Naive thymus-derived CD8-positive, alpha-beta T cell (primary cell): ENCODE measurements at places on chromosomes 2 and 18. TPM values are rescaled to one million over a fixed set of nuclear protein-coding genes. Genes with fewer than 3 reads are reported as not detected.

The IL36A gene
- polyA plus RNA-seq = 0.47 TPM

DNA sequence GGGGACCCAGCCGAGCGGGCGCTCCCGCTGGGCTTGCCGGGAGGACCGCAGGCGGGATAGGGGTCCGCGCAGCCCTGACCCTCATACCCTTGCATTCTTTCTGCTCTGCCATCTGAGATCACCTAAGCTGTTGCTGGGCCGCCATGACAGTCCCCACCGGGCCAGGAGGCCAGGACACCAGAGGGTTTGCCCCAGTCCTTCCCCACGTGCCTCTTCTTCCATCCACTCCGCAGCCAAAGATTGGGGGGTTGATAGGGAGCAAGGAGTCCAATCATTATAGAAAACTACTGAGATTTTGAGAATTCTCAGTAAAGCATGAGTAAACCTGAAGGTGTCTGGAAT is 453 bp upstream of the GRB14 start:
- H3K4me1 ChIP-seq = peaks cover 2% of the 10 kb centered on the region
- H3K27ac ChIP-seq = no peak overlapping the region
- H3K36me3 ChIP-seq = peaks cover 2% of the 10 kb centered on the region
- no peak for DNase-seq
- peak overlapping the region; percentile 16 for H3K4me3 ChIP-seq
- H3K27me3 ChIP-seq = peaks cover 19% of the 10 kb centered on the region

GRCh38 chr18:907115-907884 is 2.6 kb downstream of the ADCYAP1 start:
- peak overlapping the region; percentile 56 for H3K4me3 ChIP-seq
- no peak for DNase-seq
- peaks cover 28% of the 10 kb centered on the region for H3K4me1 ChIP-seq
- peaks cover 72% of the 10 kb centered on the region for H3K27me3 ChIP-seq

- peaks cover 16% of the 10 kb centered on the region for H3K27me3 ChIP-seq
- no peaks in the 10 kb centered on the region for H3K36me3 ChIP-seq
- no peak overlapping the region for H3K27ac ChIP-seq
- H3K4me3 ChIP-seq = no peak overlapping the region
- no peaks in the 10 kb centered on the region for H3K4me1 ChIP-seq
Observed at GRCh38 chr2:159982842-159983785, 79.3 kb downstream of the PLA2R1 start.

- no peaks in the 10 kb centered on the region for H3K4me1 ChIP-seq
- DNase-seq = no peak
- H3K27ac ChIP-seq = no peak overlapping the region
- H3K36me3 ChIP-seq = peaks cover 2% of the 10 kb centered on the region
Observed at GRCh38 chr2:46690825-46691224, 211.5 kb downstream of the TMEM247 start.

The IKZF2 gene
- 2.9 TPM for polyA plus RNA-seq

The ANKRD62 gene
- polyA plus RNA-seq = not detected

DNA sequence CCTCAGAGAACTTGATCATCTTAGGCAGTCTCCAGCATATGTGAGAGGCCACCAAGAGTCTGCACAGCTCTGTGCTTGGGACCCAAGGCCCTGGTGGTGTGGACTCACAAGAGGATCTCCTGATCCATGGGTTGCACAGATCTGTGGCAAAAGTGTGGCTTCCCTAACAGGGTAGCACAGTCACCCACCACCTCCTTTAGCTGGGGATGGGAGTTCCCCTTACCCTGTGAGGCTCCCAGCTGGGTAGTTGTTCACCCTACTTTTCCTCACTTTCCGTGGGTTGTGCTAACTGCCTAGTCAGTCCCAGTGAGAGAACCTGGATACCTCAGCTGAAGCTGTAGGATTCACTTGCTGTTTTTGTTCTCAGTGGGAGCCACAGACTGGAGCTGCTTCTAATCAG is 123.7 kb downstream of the FTCDNL1 start:
- no peaks in the 10 kb centered on the region for H3K36me3 ChIP-seq
- peaks cover 35% of the 10 kb centered on the region for H3K27me3 ChIP-seq
- H3K4me3 ChIP-seq = no peak overlapping the region
- DNase-seq = no peak
- H3K4me1 ChIP-seq = no peaks in the 10 kb centered on the region
- H3K27ac ChIP-seq = no peak overlapping the region

- H3K36me3 ChIP-seq = no peaks in the 10 kb centered on the region
- no peaks in the 10 kb centered on the region for H3K4me1 ChIP-seq
- DNase-seq = no peak
- H3K4me3 ChIP-seq = no peak overlapping the region
- no peaks in the 10 kb centered on the region for H3K27me3 ChIP-seq
- H3K27ac ChIP-seq = no peak overlapping the region
Observed at GRCh38 chr2:2664989-2665833, 334.1 kb upstream of the MYT1L start.

DNA sequence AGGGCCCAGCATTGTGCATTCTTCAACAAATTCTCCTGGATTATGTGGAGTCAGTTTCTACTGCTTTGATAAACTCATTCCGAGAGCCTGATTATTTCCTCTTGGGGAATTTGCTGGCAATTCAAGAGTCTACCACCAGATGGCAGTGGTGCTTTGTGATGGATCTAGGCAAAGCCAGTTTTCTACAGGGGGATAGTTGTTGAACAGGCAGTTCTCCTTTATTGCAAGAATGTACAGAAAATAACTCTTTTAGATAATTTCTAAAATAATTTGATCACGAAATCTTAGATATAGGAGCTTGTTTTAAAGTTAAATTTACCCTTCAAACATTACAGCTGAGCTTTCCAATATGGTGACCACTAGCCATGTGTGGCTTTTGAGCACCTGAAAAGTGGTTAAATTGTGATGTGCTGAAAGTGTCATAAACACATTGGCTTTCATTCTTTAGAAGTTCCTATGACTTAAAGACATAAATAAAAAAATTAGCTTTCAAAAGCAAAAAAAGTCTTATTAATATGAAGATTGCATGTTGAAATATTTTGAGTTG is 66.7 kb upstream of the HAAO start:
- H3K36me3 ChIP-seq = no peaks in the 10 kb centered on the region
- peak; percentile 75 for DNase-seq
- H3K27me3 ChIP-seq = no peaks in the 10 kb centered on the region
- no peak overlapping the region for H3K4me3 ChIP-seq
- H3K4me1 ChIP-seq = no peaks in the 10 kb centered on the region

GRCh38 chr2:122750808-122751207 is 995.4 kb downstream of the TSN start:
- H3K36me3 ChIP-seq = no peaks in the 10 kb centered on the region
- no peak overlapping the region for H3K27ac ChIP-seq
- no peak for DNase-seq
- H3K27me3 ChIP-seq = no peaks in the 10 kb centered on the region
- H3K4me1 ChIP-seq = no peaks in the 10 kb centered on the region
- no peak overlapping the region for H3K4me3 ChIP-seq

The CD207 gene
- not detected for polyA plus RNA-seq

DNA sequence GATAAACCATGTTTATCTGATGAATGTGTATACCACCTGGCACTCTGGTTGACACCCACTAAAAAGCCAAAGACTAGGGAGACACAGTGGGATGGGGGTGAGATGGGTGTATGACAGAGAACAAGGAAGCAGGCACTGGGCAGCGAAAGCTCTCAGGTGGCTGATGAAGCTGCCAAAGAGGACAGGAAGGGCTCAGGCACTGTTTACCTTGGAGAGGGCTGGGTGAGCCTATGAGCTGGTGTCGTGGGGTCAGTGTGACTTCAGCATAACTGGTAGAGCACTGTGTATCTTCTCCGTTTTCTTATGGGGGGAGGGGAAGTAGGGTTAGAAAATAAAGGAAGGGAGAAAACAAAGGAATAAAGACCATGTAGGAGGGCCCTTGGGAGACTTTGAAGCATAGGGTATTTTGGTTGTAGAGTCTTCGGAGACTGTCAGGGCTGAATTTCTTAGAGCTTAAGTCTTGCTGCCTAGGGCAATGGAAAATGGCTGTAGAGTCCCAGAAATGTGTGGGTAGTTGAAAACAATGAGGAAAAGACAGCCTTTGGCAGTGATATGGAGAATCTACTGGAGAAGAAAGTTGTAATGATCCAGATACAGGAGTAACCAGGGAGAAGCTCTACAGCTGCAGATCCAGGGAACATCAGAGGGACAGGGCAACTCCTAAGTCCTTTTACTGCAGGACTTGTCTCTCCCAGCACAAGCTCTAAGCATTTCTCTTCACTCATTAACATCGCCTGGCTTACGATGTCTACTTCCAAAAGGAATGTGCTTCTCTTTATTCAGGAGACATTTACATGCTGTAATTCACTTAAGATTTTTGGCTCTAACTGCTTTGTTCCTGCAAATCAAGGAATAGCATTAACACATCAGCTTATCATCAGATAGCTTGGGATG is 120.0 kb downstream of the AQP4 start:
- no peak for DNase-seq
- H3K36me3 ChIP-seq = no peaks in the 10 kb centered on the region
- no peak overlapping the region for H3K27ac ChIP-seq

DNA sequence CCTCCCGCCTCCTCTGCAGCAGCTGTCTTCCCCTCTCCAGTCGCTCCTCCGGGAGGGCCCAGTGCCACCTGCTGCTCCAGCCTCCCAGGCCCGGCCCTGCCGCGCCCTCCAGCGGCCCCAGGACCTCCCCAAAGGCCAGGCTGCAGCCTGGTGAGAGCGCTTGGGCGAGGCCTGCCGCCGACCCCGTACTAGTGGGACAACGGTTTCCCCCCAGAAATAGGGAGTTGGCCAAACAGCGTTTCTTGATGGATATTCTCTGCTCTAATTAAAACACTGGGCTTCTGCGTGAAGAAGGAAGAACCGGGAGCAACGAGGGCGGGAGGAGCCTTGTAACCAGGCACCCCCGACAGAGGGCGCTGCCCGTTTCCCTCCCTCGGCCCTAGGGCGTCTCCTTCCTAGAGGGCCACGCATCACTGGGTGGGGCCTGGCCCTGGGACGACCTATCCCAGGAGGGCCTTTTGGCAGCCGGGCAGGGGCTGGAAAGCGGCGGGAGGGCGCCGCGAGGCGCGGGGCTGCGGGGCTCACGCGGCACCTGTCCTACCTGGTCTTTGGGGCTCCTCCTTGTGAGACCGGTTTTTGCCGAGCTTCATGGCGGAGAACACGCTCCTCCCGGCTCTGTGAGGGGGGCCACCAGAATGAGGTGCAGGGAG is 25.4 kb upstream of the OTOF start:
- peak; percentile 74 for DNase-seq
- no peaks in the 10 kb centered on the region for H3K36me3 ChIP-seq
- peak overlapping the region; percentile 80 for H3K27ac ChIP-seq
- H3K4me3 ChIP-seq = peak overlapping the region; percentile 74
- peaks cover 2% of the 10 kb centered on the region for H3K4me1 ChIP-seq
- no peaks in the 10 kb centered on the region for H3K27me3 ChIP-seq

DNA sequence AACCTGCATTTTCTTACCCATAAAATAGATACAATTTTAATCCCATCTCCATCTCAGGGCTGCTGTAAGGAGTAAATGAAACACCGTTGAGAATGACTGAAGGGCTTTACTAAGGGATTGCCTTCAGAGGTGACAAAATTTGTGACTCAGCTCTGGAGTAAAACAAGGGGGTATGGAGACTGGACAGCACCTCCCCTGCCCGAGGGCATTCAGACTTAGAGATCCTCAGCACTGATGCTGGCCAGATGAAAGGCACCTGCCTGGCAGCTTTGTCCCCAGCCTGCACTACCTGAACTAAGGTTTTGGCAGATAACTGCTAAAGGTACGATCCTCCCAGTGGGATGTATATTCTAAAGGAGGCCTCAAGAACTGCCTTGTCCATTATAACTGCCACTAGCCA is 105.9 kb upstream of the STPG4 start:
- no peaks in the 10 kb centered on the region for H3K36me3 ChIP-seq
- H3K4me1 ChIP-seq = no peaks in the 10 kb centered on the region
- no peak overlapping the region for H3K27ac ChIP-seq
- DNase-seq = no peak
- no peak overlapping the region for H3K4me3 ChIP-seq

The PLEKHM3 gene
- polyA plus RNA-seq = 3.4 TPM

The TXNDC2 gene
- polyA plus RNA-seq = not detected

The CREG2 gene
- not detected for polyA plus RNA-seq

The ZNF519 gene
- 3.7 TPM for polyA plus RNA-seq

GRCh38 chr2:241798631-241799521 is 10.1 kb upstream of the NEU4 start:
- no peak overlapping the region for H3K4me3 ChIP-seq
- H3K27ac ChIP-seq = no peak overlapping the region
- peaks cover 2% of the 10 kb centered on the region for H3K4me1 ChIP-seq
- DNase-seq = no peak
- H3K27me3 ChIP-seq = peaks cover 6% of the 10 kb centered on the region

The SLC4A5 gene
- 0.46 TPM for polyA plus RNA-seq

The UGT1A10 gene
- not detected for polyA plus RNA-seq

The CRYGC gene
- polyA plus RNA-seq = not detected

- H3K4me3 ChIP-seq = no peak overlapping the region
- H3K27ac ChIP-seq = no peak overlapping the region
- DNase-seq = no peak
- no peaks in the 10 kb centered on the region for H3K4me1 ChIP-seq
Observed at GRCh38 chr18:11761553-11761952, 72.5 kb downstream of the GNAL start.

The CD226 gene
- 15.6 TPM for polyA plus RNA-seq

The SCYGR4 gene
- polyA plus RNA-seq = not detected

GRCh38 chr2:55152475-55153412 is 79.3 kb downstream of the CLHC1 start:
- no peak for DNase-seq
- no peaks in the 10 kb centered on the region for H3K36me3 ChIP-seq
- H3K27me3 ChIP-seq = no peaks in the 10 kb centered on the region
- no peak overlapping the region for H3K4me3 ChIP-seq
- H3K27ac ChIP-seq = no peak overlapping the region
- H3K4me1 ChIP-seq = peaks cover 11% of the 10 kb centered on the region

The PKP4 gene
- 0.34 TPM for polyA plus RNA-seq

DNA sequence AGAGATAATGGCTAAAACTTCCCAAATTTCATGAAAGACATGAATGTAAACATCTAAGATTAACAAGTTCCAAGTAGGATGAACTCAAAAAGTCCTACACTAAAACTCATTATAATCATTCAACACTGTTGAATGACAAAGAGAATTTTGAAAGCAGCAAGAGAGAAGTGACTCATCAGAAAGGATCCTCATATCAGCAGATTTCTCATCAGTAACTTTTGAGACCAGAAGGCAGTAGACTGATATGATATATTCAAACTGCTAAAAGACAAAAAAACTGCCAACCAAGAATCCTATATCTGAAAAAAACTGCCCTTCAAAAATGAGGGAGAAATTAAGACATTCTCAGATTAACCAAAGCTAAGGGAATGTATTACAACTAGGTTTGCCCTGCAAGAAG is 130.6 kb upstream of the OTX1 start:
- no peaks in the 10 kb centered on the region for H3K4me1 ChIP-seq
- DNase-seq = no peak
- H3K4me3 ChIP-seq = no peak overlapping the region
- H3K36me3 ChIP-seq = peaks cover 29% of the 10 kb centered on the region

The REG3G gene
- polyA plus RNA-seq = not detected

- H3K27ac ChIP-seq = no peak overlapping the region
- H3K4me1 ChIP-seq = peaks cover 18% of the 10 kb centered on the region
- H3K27me3 ChIP-seq = peaks cover 8% of the 10 kb centered on the region
- H3K4me3 ChIP-seq = no peak overlapping the region
Observed at GRCh38 chr2:217158928-217159327, 299.1 kb upstream of the TNP1 start.
